ENCODE measurements at places on chromosomes 7 and 10.

DNA sequence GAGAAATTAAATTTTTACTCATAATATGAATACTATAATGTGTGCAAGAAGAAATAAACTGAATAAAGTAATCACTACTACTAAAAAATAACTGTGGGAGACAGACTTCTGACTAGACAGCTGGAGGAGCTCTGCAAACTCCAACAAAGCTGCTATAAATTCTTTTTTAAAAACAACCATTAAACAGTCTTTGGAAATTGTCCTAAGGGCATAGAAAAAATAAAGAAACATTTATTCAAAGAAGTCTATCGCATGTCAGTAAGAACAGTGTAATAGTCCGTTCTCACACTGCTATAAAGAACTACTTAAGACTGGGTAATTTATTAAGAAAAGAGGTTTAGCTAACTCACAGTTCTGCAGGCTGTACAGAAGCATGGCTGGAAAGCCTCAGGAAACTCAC, 56.0 kb downstream of the ZPBP start:
- DNase-seq, result no peak

DNA sequence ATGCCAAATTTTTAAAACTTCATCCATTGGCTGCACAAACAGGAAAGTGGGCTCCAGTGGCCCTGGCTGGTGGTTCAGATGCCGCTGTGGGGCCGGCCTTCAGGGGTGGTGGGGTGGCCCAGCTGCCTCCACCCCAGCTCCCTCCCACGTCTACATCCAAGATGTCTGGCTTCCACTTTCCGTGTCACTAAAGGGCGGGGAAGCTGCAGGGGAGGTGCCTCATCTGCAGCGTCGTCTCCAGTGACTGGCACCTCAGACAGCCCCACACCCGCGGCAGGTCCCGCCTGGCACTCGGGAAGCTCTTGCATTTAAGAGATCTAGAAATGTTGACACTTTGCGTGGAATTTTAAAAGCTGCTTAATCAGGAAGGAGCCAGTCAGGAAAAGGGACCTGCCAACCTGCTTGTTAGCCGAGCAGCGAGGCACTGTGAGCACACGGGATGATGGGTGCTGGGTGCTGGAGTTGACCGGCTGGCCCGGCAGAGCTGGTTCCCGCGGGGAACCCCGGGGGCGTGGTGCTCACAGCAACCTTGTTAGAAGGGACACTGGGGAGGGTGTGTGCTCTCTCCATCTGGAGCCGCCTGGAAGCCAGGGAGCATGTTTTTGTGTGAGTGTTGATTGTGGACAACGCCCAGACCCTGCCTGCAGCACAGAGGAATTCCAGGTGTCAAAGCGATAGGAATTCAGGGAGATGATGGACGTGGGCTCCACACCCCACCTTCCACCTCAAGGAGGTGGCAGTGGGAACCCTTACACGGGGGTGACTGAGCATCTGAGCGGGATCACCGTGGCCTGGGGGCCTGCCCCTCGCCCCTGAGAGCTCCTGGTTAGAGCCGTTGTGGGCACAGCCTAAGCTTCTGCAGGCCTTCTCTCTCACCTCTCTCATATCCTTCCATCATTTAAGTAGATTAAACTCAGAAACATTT, 320.5 kb downstream of the PTPRN2 start:
- no peak for DNase-seq

DNA sequence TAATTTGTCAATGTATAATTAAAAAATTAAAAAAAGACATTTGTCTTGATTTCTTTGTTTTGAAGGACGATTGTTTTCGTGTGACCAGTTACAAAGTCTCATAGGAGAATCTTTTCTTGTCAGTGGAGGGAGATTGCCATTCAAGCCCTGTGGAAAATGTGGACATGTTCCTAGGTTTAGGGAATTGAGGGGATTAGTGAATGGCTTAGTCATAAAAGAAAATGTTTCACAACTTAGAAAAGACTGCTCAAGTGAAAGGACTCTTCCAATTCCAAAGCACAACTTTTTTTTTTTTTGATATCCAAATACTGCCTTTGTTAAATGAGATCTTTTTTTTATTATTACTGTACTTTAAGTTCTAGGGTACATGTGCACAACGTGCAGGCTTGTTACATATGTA, 140.7 kb upstream of the HABP2 start:
- DNase-seq, result no peak

DNA sequence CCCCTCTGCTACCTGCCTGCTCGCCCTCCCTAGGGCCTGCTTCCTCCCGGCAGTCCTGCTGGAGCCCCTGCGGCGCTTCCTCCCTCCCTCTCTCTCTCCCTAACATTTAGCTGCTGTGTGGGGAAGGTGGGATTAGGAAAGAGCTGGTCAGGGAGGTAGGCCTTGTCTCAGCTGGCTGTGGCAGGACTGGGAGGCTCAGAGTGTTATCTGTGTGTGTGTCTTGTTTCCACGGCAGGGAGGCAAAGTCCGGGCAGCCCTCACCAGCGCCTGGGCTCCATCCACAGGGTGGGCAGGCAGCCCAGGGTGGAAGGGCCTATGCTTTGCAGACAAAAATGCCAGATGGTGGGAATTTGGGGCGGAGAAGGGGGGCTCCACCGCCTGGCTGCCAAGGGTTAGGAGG, 105.7 kb downstream of the RPS24 start:
- DNase-seq, result no peak

GRCh38 chr7:28688651-28689050, 269.5 kb downstream of the TRIL start:
- DNase-seq, result no peak

- DNase-seq, result no peak
Observed at GRCh38 chr7:133672866-133673265, 420.0 kb downstream of the EXOC4 start.

- DNase-seq, result no peak
Observed at GRCh38 chr10:122530177-122530576, 30.4 kb upstream of the DMBT1 start.

DNA sequence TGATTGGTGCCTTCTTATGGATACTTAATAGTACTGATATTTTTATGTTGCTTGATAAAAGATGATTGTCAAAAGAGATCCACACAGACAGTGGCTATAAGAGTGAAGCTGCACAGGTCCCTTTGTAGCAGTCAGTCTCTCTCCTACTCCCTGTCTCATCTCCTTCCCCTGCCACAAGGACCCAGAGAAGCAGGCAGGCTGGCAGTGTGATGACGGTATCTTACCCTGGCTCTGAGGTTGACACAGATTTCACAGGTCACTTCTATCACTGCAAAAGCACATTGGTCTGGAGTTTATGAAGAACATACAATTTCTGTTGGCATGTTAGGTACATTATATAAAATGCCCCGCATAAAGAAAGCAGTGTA, 64.4 kb upstream of the AHR start:
- peak; percentile 11 for DNase-seq

GRCh38 chr10:45432700-45433472, 58.9 kb downstream of the ALOX5 start:
- no peak for DNase-seq

DNA sequence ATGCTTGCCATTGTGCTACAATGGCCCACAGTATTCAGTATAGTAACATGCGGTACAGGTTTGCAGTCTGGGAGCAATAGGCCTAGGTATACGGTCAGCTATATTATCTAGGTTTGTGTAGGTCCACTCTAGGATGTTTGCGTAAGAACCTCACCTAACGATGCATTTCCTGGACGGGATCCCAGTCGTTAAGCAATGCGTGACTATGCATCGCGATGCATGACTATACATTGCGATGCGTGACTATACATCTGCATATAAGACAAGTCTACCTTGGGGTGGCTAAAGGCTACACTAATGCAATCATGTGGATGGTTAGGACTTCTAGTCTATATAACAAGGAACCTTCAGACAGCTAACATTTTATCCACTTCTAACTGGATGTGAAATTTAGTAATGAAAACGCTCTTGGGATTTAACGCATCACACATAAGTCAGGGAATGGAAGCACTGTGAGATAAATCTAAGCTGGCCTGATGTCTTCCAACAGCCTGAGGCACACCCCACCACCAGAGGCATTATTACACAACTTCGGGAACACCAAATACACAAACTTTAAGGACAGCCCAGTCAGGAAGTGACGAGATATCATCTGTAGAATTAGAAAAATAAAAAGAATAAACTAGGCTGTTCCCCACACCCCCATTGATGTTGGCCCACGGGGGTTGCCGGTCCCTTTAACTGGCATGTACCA, 9.2 kb downstream of the GNA12 start:
- DNase-seq, result no peak

DNA sequence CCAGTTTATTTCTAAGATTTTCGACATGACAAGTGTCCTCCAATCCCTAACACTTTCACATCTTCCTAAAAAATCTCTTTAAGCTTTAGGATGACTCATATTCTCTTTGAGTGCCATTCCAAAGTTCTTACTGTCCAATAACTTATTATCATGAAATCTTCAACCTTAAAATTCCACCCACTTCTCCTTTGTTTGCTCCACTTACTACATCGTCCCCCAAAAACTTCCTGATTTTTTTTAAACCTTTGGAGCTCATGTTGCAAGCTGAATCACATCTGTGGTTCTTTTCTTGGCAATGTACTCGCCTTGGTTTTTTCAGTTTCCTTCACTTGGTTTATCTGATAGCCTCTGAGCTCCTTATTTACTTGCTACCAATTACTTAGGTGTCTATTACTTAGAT, 39.2 kb upstream of the JCAD start:
- no peak for DNase-seq

DNA sequence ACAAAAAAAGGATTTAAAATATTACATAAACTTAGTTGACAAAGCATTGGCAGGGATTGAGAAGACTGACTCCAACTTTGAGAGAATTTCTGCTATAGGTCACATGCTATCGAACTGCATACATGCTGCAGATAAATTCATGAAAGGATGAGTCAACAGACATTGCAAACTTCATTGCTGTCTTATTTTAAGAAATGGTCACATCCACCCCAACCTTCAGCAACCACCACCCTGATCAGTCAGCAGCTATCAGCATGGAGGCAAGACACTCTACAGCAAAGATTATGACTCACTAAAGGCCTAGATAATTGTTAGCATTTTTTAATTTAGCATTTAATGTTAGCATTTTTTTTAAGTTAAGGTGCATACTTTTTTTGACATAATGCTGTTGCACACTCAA, 73.6 kb downstream of the AGK start:
- DNase-seq, result no peak

GRCh38 chr10:69505636-69506318, 54.5 kb downstream of the TSPAN15 start:
- no peak for DNase-seq

DNA sequence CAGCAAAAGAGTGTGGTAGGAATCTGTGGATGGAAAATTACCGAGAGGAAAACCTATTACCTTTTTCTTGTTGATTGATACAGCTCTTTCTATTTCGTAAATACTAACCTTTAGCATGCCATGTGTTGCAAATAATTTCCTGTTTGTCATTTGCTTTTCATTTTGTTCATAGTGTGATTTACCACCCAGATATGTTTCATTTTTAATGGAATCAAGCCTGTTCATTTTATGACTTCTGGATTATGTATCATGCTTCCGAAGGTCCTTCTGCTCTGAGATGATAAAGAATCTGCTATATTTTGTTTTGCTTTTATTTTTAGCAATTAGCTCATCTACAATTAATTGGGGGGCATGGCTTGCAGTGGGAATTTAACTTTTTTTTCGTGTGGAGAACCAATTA, 46.5 kb downstream of the INPP5F start:
- no peak for DNase-seq

DNA sequence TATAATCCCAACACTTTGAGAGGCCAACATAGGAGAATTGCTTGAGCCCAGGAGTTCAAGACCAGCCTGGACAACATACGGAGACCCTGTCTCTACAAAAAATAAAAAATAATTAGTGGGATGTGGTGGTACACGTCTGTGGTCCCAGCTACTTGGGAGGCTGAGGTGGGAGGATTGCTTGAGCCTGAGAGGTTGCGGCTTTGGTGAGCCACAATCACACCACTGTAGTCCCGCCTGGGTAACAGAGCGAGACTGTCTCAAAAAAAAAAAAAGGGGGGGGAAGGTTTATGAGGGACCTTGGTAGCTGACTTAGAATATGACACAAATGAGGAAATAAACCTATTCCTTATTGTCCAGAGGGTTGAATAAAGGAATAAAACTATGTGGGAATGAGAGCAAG, 30.8 kb downstream of the SCD start:
- no peak for DNase-seq
